GM06990 (cell line): ENCODE measurements at places on chromosomes 6 and 20.

DNA sequence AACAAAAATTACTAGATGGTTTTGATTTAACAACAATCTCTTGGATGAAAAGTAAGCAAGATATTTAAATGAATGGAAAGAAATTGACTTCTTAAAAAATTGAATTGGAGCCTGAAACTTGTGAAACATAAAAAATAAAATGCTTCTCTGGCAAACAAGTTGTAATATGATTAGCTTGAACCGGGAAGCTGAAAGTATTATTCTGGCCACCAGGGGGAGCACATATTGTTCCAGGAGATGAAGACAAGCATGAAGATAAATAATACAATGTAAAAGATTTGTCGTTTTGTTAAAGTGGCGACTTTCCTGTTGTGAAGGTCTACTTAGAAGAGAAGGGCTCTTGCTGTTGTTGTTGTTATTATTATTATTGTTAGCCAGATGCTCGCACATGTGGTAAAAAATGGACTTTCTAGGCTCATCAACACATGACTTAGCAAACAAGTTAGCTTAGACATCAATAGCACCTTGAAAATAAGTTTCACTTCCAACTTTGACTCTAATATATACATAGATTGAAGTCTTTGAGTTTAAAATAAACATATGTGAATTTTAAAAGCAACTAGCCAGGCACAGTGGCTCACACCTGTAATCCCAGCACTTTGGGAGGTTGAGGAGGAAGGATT is 14.2 kb downstream of the PAX1 start:
- no peak for DNase-seq

GRCh38 chr6:88047510-88048150 is at the start of gene SPACA1:
Gene SPACA1 (plus strand): TSS chr6:88047841. CDS start chr6:88047906, 65 bp downstream.
- DNase-seq = no peak

DNA sequence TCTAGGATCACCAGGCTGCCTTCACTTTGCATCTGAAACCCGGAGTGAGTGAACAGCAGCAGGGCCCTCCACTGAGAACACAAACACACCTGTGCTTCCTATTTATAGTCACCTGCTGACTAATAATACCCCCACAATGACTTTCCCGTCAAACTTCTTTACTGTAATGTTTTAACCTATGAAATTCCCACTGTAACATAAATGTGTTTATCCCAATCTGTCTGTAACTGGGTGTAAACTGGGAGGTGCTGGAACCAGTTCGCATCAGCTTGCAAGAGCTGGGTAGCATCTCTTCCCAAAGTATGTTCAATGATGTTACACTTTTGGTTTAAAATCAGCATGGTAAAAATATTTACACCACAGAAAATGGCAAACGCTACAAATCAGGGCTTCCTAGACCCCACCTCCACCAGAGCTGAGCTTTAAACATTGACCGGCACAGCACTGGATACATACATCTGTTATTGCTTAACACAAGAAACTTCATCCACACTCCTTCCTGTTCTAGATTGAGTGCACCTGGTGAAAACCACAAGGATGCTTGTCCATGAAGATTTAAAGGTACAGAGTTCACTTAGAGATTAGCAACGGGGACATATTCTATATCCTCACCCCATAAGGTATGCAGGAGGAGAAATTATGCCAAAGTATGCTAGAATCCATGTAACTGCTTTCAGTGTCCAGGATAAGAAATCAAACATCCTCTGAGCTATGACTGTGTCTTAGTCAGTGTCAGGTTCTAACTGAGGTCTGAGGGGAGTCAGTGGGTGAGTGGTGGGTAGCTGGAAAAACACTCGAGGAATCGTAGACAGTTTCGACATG is 79.0 kb downstream of the ALDH8A1 start:
- DNase-seq = peak; percentile 70

GRCh38 chr20:45052698-45053429 is 48.1 kb downstream of the KCNS1 start:
- no peak for DNase-seq

GRCh38 chr20:61708891-61709290 is 356.8 kb downstream of the TAF4 start:
- no peak for DNase-seq

GRCh38 chr6:35810971-35811698 is 6.0 kb downstream of the LHFPL5 start:
- DNase-seq = no peak

- DNase-seq = no peak
Measured at GRCh38 chr20:312866-313265, 12.5 kb upstream of the SOX12 start.

DNA sequence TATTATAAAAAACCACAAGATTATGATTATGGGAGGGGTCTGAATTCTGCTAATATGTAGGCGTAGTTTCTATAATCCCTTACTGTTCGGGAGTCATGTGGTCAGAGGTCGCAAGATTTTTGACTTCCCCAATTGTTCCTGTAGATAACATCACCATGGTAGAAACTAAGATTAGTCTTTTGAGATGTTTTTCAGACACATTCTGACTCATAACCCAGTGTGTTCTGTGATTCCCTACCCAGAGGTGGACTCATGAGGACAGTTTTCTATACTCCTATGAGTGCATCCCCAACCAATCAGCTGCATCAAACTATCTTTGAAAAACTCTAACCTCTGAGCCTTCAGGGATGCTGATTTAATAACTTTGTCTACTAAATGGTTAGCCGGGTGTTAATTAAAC is 175.5 kb downstream of the RFPL4B start:
- DNase-seq = no peak

DNA sequence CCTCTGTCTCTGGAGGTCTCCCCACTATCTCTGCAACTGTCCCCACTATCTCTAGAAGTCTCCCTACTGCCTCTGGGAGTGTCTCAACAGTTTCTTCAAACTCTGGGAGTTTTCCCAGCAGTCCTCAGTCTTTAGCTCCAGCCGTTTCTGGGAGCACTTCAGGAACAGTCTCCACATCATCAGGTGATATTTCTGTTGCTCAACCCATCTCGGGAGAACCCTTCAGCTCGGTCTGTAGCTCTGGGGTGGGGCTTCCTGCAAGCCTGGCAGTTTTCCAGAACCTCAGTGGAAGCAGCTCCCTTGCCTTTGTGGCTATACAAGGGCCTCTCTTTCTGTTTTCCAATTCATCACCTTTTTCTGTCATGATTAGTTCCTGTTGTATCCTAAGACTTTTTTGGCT is 3.0 kb upstream of the SFTA2 start:
- DNase-seq = no peak

DNA sequence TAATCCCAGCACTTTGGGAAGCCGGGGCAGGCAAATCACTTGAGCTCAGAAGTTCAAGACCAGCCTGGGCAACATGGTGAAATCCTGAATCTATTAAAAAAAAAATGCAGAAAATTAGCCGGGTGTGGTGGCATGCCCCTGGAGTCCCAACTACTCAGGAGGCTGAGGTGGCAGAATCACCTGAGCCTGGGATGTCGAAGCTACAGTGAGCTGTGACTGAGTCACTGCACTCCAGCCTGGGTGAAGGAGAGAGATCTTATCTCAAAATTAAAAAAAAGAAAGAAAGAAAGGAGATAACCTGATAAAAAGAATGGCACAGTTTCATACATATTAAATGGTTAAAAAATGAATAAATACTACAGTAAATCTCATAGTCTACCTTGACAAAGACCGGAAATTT is 123.6 kb upstream of the TNFAIP3 start:
- no peak for DNase-seq

DNA sequence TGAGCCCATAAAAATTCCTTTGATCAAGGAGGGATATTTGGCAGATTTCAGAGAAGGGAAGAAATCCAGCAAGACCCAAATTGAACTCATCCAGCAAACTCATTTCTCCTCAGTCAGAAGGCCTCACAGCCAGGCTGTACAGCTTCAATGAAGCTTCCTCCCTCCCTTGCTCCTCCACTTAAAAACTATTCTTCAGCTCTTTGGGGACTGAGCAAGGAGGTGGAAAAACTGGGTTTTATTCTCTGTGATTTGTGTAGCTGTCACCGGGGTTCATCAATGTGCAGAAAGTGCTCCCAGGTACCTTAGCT is 158.7 kb upstream of the ZNF184 start:
- no peak for DNase-seq

- DNase-seq = peak; percentile 80
Measured at GRCh38 chr6:3026791-3027626, 27.3 kb downstream of the NQO2 start.

DNA sequence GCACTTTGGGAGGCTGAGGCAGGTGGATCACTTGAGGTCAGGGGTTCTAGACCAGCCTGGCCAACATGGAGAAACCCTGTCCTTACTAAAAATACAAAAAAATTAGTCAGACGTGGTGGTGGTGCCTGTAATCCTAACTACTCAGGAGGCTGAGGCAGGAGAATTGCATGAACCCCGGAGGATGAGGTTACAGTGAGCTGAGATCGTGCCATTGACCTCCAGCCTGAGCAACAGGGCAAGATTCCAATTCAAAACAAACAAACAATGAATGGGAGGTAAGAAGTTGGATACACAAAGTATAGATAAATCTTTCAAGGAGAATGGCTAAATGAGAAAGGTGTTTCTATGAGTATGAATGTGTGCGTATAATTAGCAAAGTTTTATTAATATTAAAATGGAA is 75.3 kb downstream of the REV3L start:
- no peak for DNase-seq

GRCh38 chr6:6474170-6474920 is 114.2 kb upstream of the LY86 start:
- DNase-seq = no peak

GRCh38 chr6:41201764-41202173 is 820 bp upstream of the TREML2 start:
- no peak for DNase-seq
